ENCODE measurements at places on chromosomes 16 and 17.

DNA sequence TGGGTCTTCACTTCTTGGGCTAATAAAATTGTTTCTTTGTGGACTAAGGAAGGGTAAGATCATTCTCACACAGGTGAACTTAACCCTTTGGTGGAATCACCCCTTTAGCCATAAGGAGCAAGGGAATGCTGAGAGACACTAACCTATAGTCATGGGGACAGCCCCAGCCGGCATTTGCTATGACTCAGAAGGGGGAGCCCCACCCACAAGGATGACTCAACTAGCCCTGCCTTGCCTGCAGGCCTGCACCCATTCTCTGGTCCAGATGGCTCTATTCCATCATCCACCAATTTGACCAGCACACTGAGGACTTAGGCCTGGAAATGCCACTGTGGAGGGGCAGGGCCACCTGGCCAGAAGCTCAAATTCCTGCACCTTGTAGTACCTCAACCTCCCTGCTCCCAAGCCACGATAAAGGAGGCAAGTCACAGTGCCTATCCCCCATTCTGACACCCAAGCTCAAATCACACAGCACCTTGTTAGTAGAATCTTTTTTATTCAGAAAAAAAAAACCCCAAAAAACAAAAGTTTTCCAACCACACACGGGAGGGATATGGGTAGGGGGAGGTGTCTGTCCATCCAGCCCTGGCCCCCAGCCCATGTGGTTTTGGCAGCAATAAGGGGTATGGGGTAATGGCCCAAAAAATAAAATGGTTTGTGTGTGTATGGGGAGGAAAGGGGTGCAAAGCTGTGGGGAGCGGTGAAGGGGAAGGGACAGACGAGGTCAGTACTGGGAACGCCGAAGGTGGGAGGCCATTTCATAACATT is 3.0 kb downstream of the PFN1 start:
- peak; percentile 14 for DNase-seq

GRCh38 chr17:32834104-32834503 is 42.8 kb downstream of the MYO1D start:
- no peak for DNase-seq

GRCh38 chr16:86722970-86723369 is 144.6 kb downstream of the FOXL1 start:
- no peak for DNase-seq

GRCh38 chr16:84176192-84177053 is 10.4 kb downstream of the TAF1C start:
- no peak for DNase-seq

DNA sequence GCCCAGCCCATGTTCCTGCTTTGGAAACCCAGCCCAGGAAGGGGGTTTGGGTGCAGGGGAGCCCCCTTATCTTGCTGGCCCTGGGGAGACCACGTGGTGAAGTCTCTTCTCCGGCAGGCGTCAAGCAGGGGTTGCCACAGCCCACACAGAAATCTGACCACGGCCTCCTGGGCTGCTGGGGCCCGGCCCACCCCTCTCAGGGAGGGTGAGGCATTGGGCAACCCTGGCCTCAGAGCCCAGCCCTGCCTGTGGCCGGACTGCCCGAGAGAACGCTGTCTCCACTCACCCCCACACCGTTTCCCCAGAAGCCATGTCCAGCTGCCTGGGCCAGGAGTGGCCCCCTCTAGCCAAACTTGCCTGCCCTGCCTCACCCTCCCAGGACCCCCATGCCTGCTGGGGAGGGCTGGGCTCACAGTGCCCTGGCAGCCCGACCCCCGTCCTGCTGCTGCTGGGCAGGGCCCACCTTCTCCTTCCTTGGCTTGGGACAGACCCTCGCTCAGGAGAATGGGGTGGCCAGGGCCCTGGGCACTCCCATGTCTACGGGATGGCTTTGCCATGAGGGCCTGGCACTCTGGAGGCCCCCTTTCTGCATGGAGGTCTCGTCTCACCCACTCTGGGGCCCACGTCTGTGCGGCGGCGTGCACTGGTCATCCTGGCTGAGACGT is 6.7 kb downstream of the RPUSD1 start:
- DNase-seq, result no peak

- peak; percentile 72 for DNase-seq
Observed at GRCh38 chr17:79803997-79804855, 7.3 kb upstream of the CBX8 start.

Measured in eye (tissue), 1 donor.